OCI-M1 (cell line): ENCODE measurements at places on chromosomes 2 and 18.

DNA sequence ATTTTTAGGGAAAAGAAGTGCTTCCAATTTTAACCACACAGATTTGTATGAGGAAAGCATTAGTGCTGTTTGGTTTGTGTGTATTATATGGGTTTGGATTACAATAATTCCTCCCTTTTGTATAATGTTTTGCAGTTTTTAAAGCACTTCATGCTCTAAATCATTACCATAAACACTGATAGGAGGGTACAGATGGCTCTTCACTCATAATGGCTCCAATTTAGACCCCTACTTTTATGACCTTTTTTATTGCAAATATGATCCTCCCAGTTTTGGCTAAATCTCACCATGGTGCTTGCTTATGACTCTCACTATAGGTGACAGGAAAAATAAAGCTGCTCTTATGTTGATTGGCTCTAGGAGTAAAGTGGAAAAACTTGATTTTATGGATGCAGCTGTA is 23.8 kb upstream of the TMEM17 start:
- no peak for DNase-seq

- DNase-seq, result no peak
Measured at GRCh38 chr2:128584296-128584890, 265.7 kb upstream of the HS6ST1 start.

DNA sequence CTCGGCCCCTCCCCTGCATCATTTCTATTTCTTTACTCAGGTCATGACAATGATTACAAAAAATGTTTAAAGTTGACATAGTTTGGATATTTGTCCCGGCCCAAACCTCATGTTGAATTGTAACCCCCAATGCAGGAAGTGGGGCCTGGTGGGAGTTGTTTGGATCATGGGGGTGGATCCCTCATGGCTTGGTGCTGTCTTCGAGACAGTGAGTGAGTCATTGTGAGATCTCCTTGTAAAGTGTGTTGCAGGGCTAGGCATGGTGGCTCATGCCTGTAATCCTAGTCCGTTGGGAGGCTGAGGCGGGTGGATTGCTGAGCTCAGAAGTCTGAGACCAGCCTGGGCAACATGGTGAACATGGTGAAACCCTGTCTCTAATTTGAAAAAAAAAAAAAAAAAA is 9.2 kb upstream of the MAP4K4 start:
- no peak for DNase-seq

DNA sequence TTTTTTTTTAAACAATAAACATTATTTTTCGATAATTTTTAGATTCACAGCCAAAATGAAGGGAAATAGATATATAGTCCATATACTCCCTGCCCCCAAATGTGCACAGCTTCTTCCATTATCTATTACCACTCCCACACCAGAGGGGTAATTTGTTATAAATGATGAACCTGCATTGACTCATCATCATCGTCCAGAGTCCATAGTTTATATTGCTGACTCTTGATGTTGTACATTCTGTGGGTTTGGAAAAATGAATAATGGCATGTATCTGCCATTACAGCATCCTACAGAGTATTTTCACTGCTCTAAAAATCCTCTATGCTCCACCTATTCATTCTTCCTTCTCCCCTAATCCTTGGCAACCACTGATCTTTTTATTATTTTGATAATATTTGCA is 121.5 kb downstream of the LTBP1 start:
- DNase-seq, result no peak

- DNase-seq, result no peak
Measured at GRCh38 chr2:131043199-131044074, 49.8 kb downstream of the FAM168B start.

GRCh38 chr18:13281406-13281805 is 62.8 kb downstream of the LDLRAD4 start:
- no peak for DNase-seq

GRCh38 chr18:62578980-62579511 is 56.2 kb downstream of the ZCCHC2 start:
- no peak for DNase-seq

- peak; percentile 50 for DNase-seq
Measured at GRCh38 chr2:152468899-152469692, 134.1 kb downstream of the FMNL2 start.

DNA sequence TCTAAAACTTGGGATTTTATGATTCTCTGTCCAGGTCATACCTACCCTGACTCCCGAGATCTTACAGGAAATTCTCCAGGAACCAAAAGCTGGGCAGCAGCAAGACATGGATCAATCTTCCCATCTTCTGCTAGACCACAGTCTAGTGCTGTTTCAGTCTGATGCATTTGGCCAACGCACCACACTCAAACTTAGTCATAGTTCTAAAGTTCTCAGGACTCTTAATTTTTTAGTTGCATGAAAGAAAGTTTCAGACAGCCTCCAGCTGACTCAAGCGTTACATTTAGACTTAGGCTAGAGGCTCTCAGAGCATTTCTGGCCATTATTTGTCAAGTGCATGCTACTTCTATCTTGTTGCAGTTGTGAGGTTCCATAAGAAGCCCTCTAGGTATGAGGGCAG is 230.1 kb upstream of the CCDC150 start:
- DNase-seq, result no peak

DNA sequence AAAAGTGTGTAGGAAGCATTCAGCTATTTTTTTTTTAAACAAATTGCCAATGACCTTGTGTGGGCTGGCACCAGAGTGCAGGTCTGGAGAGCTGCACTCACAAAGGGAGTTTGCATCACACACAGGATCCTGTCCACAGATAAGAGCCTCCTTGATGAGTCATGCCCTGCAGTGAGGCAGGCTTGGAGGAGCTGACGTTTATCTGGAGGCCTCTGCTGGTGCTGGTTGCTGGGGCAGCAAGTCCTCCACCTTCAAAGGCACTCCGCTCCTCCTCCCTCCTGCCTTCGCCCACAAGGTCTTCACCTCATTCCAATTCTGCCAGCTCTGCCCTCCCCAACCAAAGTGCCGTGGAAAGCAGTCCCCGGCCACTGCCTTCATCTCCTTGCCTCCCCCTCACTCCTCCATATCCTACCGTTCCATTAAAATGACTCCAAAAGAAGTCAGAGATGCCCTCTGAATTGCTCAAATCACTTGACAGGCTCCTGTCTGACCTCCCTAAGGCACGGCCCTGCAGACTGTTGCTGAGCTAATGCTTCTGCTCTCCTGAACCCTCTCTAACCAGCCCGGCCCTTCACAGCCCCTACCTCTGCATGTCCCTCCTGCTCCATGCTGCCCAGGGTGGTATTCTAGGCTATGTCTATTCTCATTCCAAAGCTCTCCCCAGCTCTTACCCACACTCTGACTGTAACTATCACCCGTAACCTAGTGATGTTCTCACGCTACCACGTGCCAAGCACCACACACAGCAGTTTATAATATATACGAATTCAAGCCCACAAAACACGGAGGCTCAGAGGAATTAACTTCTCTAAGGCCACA is 30.9 kb downstream of the LONRF2 start:
- peak; percentile 93 for DNase-seq

DNA sequence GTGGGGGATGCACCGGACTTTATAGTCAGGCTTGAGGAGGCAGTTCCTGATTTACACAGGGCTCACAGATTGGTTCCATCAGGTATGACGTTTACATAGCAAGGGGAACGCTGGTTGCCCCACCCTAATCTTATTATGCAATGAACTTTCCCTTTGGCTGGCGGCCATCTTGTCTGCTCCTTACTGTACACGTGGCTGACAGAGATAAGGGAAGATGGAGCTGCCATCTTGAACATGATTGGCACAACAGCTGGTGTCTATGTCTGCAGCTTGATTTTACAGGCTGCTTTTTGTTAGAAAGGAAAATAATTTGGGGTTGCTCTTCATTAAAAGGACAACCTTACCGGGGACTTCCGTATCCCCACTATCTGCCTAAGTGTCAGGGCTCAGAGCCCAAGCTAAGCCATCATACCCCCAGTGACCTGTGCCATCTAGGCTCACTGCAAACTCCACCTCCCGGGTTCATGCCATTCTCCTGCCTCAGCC is 33.5 kb upstream of the ATG16L1 start:
- peak; percentile 85 for DNase-seq

GRCh38 chr2:168350380-168350779 is 103.0 kb upstream of the STK39 start:
- peak; percentile 33 for DNase-seq

DNA sequence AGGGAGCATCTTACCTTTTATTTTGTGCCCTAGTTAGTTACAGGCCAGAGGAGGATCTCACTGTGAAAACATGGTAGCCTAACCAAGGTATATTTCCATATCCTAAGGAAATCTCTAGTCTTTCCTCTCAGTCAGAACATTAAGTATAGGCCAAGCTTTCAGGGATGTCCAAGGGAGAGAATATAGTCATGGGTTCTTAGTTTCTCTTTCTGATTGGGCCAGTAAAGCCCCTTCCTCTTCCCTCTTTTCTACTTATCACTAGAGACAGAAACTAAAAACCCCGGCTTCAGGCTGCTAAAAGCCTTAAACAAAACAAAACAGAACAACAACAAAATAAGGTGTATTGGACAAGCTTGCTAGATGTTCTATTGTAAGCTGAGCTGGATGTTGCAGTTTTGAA is 44.3 kb upstream of the TNFRSF11A start:
- peak; percentile 17 for DNase-seq

DNA sequence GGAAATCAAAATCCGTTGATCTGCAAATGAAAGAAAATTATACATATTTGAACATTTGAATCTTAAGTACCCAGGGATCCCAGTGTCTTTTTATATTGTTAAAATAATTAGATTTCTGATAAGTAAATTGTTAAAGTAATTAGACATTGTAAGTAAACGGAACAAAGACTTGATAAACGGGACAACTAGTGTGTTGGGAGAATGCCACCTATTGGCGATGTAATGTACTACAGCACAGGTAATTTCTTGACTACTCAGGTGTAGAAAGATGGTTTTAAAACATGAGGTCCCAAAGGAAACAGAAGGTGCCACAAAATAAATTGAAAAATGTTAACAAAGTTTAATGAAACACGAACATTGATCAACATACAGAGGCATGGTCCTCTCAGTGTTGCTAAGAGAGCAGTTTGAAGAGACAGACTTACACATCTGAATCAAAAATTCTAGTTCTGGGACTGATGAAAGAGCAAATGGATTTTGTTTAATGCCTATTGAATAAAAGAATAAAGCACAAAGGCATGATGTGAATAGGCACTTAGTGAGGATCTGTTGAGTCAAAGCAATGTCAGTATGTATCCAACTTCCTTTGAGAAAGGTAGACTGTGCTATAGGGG is 103.4 kb upstream of the RASGRP3 start:
- DNase-seq, result peak; percentile 50

DNA sequence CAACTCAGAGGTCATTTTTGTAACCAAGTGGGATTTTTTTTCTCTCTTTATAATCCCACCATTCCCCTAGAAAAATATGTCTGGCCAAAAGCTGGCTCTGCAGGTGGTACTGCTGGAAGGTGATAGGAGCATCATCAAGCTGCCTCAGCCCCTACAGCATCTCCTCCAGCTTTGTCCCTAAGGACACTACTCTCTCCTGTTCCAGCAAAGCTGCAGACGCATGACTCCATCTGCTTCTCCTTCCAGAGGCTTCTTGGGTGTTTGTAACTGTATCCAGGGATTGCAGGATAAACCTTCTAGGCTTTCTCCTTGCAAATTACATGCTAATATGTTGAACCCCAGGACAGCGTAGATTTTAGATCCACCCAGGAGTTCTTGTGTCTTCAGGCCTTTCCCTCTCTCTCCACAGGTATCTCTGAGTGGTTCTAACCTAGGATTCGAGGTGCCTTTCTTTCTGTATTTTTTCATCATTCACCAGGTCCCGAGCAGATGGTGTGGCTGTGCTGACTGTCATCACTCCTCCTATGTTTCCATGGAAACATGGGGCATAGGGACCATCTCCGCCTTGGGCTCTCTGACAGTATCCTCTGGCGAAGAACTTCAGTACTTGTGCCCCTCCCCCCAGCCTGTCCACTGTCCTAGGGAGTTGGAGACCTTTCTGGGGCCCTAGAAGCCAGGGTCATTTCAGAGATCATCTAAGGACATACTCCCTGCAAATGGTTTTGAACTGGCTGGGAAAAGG is 34.3 kb downstream of the AFF3 start:
- no peak for DNase-seq

DNA sequence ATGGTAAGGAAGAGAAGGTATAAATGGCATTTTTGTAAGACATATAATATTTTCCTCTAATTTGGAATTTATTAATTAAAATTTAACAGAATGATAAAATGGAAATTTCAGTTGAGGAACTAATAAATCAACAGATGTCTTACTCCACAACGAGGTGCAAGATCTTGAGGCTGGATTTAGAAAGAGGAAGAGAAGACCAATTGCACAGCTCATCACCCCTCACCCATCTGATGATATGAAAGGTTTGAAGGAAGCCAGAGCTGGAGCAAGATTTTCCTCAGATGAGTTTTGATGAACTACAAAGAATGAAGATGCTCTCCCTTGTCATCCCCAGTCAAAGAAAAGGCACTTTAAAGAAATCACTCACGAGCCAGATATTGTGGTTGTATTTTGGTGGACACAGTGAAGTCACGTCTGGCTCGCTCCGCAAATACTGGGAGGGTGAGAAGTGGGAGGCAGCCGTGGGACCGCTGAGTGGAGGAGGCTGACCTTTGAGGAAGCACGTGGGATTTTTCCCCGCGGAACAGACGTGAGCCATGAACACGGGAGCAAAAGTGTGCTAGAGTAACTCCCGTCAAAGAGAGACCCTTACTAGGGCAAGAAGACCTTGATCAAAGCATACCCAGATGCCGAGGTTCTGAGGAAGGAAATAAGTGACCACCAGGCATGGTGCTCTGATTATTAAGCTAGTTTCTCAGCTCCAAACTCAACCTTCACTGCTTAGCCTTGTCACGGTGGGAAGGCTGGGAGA is 511.4 kb downstream of the RNF144A start:
- no peak for DNase-seq

DNA sequence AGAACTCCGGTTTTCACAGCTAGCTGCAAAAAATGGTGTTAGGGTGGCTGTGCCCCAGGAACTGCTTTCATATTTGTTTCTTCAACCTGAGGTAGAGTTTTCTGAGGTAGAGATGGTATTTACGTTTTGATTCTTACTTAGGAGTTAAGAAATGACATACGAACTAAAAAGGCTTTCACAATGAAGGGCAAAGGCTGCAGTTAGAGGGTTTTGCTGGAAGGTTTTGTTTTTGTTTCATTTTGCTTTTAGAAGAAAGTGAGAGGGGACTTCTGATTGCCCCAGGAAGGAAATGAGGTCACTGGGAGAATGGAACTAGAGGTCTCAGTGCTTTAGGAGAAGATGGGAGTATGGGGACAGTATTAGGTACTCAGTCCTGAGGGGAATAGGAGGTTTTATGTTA is 15.5 kb downstream of the CDCA7 start:
- DNase-seq, result peak; percentile 4

GRCh38 chr2:234245945-234246344 is 195.4 kb downstream of the SPP2 start:
- no peak for DNase-seq
